ENCODE measurements at places on chromosomes 3 and 15.
A peak's percentile ranks its signal among the peaks of the same experiment; 100 is the strongest.

- no peak for DNase-seq
These were observed 496.6 kb downstream of the FHIT start for GRCh38 chr3:60754617-60755016.

DNA sequence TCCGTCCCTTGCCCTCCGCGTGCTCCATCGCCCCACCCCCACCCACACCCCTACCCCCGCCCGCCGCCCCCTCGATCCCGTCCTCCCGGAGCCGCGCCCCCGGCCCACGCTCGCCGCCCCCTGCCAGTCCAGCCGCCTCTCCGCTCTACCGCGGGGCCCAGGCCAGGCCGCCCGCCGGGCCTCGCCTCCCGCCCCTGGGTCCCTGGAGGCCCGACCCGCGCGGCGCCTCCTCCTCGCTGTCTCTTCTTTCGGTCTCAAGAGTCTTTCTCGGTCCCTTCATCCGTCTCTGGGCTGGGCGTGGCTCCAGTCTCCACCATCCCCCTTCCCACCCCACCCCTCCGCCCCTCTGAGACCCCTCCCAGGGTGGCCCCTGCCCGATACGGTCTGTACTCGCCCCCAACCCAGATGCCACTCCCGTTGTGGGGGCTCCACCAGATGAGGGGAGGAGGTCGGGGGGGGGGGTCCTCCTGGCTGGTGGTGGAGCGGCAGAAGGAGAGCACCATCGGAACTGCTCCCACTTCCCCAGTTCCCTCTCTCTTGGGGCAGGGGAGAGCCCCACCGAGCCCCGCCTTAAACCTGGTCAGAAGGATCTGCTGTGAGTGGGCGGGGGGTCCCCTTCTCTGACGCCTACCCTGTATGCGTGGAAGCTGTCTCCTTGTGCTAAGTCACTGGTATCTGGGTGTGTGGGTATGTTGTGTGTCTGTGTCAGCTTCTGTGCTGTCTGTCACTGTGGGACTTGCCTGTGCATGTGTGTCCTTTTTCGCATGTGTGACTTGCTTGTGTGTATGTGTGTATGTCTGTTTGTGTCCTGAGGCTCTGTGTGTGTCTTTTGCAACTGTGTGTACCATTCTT lies 1.0 kb downstream of the PRKCD start:
- DNase-seq, result peak; percentile 14

DNA sequence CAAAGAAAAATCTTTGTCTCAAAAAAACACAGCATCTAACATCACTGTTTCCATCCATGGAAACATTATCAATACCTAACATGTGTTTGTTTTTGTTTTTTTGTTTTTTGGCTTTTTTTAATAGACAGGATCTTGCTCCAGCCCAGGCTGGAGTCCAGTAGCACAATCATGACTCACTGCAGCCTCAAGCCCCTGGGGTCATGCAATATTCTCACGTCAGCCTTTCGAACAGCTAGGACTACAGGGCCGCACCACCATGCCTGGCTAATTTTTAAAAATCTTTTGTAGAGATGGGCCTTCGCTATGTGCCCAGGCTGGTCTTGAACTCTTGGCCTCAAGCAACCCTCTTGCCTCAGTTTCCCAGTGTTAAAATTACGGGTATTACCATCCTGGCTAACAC lies 52.8 kb downstream of the RAF1 start:
- DNase-seq, result no peak

- DNase-seq, result no peak
These were observed 71.2 kb downstream of the GOLIM4 start for GRCh38 chr3:168024537-168024941.

- no peak for DNase-seq
These were observed 48.8 kb upstream of the ATP2B2 start for GRCh38 chr3:10554236-10554611.

- no peak for DNase-seq
These were observed 239.8 kb downstream of the ITPR1 start for GRCh38 chr3:4732925-4733324.

DNA sequence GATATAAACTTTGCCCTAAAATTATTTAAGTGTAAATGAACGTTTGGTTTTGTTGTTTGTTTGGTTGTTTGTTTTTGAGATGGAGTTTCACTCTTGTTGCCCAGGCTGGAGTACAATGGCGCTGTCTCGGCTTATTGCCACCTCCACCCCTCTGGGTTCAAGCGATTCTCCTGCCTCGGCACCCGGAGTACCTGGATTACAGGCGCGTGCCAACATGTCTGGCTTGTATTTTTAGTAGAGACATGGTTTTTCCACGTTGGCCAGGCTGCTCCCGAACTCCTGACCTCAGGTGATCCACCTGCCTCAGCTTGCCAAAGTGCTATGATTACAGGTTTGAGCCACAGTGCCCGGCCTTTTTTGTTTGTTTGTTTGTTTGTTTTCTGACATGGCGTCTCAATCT lies 87.9 kb upstream of the CHD2 start:
- DNase-seq, result no peak

DNA sequence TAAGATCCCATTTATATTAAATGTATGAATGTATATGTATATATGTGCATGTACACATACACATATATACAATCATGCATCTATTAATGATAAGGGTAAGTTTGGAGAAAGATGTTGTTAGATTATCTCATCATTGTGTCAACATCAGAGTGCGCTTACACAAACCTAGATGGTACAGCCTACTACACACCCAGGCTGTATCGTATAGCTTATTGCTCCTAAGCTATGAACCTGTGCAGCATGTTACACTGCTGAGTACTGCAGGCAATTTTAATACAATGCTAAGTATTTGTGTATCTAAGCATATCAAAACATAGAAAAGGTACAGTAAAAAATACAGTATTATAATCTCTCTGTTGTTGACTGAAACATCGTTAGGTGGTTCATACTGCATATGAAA lies 57.4 kb upstream of the ABHD17C start:
- DNase-seq, result no peak

GRCh38 chr15:54029081-54029480 lies 50.8 kb downstream of the UNC13C start:
- no peak for DNase-seq

DNA sequence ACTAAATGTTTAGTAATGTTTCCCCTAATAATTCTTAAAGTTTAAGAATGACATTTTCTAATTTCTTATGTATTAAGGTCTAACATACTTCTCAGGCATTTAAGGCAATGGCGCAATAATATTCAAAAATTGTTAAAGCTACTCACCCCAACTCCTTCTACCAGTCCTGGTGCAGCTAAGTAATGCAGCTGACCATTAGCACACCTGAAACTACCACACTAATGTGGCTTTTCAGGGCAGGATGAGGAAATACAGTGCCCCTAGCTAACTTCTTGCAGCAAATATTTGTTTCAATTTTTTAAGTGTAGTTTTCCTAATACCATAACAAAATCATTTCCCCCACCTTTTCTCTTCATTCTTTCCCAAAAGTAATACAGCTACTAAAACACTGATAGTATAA lies 827.7 kb downstream of the FHIT start:
- no peak for DNase-seq

DNA sequence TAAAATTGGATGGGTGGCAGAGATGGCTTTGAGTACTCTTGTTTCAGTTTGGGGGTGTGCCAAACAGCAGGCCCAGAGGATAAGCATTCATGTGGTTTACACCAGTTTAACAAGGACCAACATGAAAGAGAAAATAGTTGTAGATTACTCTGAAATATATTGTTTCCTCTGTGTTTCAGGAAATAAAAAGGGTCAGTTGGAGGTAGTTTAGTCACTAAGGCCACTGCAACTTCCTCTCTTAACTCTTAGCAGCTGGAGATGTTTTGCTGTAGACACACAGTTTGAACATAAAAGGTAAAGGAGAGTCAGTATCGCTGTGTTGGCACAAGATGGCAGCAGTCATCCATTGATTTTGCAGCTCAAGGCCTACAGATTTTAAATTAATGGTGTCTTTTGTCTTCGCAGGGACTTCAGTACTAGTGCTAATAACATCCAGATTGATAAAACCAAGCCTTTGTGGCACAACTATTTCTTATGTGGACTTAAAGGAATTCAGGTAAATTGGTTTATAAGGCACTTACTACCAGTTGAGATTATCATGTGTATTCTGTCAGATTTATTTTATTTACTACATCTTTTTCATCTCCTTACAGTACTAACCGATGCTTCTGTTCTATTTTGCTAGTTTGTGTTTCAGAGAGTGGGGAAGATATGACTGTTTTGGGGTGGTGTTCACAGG lies 65.5 kb downstream of the GALK2 start:
- no peak for DNase-seq

DNA sequence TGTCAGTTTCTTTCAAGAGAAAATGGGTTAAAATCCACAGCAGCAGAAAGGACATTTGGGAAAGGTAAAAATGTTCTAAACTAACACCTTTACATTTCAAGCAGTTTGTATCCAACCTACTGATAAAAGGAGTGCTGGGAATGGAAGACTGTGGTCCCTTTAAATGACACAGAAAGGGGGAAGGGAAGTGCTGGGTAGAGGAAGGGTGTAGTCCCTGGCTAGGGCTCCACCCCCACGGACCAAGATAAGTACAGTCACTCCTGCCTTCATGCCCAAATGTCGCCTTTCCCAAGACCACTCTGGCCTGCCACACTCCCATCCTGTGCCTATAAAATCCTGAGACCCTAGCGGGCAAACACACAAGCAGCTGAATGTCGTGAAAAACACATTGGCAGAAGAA lies 350.9 kb upstream of the POU1F1 start:
- no peak for DNase-seq

- no peak for DNase-seq
These were observed 635.6 kb upstream of the TBL1XR1 start for GRCh38 chr3:177832880-177833279.

GRCh38 chr15:81910355-81911021 lies 135.3 kb downstream of the MEX3B start:
- no peak for DNase-seq

DNA sequence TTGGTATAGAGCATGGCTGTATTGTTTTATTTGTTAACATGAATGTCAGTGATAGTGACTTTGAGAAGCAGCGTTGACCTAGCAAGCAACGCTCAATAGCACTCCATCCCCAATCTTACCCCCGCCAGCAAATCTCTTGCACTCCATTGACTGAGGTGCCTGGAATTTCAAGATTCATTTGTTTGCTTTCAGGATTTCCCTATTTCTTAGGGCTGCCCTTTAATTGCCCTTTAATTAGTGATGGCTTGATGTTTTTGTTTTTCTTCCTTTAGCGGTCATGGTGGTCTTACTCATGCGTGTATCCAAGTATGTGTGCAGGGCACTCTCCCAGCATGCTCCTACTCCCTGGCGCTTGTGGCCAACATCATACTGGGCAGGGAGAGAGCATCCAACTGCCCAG lies 216.8 kb upstream of the TBL1XR1 start:
- no peak for DNase-seq

DNA sequence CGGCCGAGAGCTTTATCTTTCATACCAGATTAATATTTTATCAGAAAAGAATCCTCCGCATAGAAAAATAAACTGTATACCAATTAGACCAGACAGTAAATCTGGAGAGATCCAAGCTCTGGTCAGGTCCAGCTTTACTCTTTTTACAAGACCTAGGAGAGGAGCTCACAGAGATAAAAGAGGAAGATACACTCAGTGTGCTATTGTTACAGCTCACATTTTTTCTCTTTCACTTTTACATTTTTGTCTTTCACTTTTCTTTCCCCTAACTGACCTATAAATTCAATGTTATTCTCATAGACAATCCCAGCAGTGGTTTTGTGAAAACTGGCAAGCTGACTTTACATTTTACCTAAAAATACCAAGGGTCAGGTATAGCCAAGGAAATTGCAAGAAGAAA lies 55.8 kb downstream of the GUCA1C start:
- no peak for DNase-seq

DNA sequence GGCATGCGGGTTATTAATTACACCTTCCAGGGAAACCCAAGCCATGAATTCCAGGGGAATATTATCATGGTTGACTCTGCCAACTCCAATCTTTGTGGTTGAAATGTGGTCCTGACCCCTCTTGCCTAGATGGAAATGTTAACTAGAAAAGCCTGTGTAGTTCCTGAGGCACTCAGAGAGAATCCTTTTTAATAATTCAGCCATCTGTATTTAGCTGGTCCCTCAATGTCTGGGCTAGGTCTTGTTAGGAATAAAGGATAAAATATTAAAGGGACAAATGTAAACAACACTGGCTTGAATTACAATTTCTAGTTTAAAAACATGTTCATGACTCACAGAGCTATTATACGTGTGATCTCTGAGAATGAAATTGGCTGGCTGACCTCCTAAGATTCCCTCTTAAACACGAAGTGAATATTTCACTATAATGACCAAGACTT lies 435.2 kb upstream of the SUCLG2 start:
- no peak for DNase-seq

- DNase-seq, result no peak
These were observed 87.5 kb upstream of the MELTF start for GRCh38 chr3:197117114-197117513.

GRCh38 chr3:98577178-98577895 lies 16.1 kb downstream of the CPOX start:
- no peak for DNase-seq

DNA sequence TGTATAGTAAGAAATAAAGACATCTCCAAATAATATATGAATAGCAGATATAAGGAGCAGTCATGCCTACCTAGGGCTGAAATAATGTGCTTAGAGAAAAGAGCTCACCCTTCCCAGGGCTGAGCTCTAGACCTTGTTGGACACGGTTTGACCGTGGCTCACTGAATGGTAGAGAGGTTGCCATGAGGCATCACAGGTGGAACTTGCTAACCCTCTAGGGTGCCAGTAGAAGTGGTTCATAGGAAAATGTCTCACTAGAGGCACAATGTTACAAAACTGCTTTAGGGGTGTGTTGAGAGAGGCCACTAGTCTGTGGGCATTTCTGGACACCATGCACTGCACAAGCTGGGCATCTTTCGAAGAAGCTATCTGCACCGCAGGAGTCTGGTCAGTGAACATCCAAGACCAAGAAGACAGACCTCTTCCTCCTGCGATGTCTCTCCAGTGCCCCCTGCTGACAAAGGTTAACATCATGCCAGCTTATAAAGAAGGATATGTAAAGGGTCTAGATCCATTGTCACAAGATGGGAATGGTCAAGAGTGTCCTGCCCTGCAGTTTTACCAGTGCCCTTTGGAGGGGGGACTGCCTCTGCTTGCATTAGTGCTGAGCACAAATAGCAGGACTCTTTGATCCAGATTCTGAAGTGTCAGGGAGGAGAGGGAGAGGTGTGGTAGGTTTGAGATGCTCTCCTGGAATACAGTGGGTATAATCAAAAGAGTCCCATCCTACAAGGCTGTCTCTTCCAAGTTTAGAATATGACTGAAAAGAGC lies 266.8 kb downstream of the ZNF385D start:
- no peak for DNase-seq

- DNase-seq, result no peak
These were observed 36.5 kb downstream of the GMNC start for GRCh38 chr3:190826018-190826417.

GRCh38 chr15:42138968-42139386 lies 17.5 kb downstream of the PLA2G4F start:
- DNase-seq, result no peak

GRCh38 chr3:50714946-50715345 lies 40.2 kb downstream of the DOCK3 start:
- DNase-seq, result no peak

GRCh38 chr3:169998668-169999131 lies 32.1 kb downstream of the SEC62 start:
- DNase-seq, result no peak

GRCh38 chr3:137207616-137208015 lies 249.8 kb downstream of the IL20RB start:
- no peak for DNase-seq

- no peak for DNase-seq
These were observed 30.8 kb downstream of the POMGNT2 start for GRCh38 chr3:43074901-43075689.

GRCh38 chr15:42494998-42495360 lies 455 bp upstream of the SNAP23 start:
- DNase-seq, result no peak

GRCh38 chr3:71219744-71220638 lies 363.5 kb downstream of the FOXP1 start:
- peak; percentile 39 for DNase-seq

All from stimulated activated CD4-positive, alpha-beta T cell treated with anti-CD3 and anti-CD28 coated beads, TNF-alpha, amount 100 ng/mL, for 24 hours (primary cell).